ENCODE measurements at places on chromosomes 3 and 15.

DNA sequence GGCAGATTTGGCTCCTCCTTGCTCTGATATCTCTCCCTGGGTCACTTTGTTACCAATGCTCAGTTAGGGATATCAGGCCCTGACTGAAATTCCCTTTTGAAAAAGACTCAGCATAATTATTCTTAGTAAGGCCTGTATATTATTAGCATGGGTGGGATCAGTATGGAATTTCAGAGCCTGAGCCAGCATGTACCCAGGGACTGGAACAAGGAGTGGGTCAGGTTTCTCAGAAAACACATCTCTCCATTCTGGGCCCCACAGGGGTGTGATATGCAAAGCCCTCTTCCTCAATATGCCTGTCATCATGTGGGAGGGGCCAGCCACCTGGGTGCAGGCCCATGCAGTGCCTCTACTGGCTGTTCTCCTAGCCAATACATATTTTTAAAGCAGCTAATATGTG is 423.2 kb downstream of the EPHB1 start:
- no peak for DNase-seq

GRCh38 chr3:82416830-82417229 is 655.4 kb upstream of the GBE1 start:
- DNase-seq = no peak

- DNase-seq = no peak
Observed at GRCh38 chr3:65811086-65811761, 227.5 kb downstream of the MAGI1 start.

- DNase-seq = no peak
Observed at GRCh38 chr3:81270603-81271379, 490.7 kb downstream of the GBE1 start.

- no peak for DNase-seq
Observed at GRCh38 chr15:62607643-62608042, 434.9 kb upstream of the TPM1 start.

- DNase-seq = no peak
Observed at GRCh38 chr3:42410370-42411131, at the start of gene LYZL4. LYZL4 (minus strand) TSS chr3:42410610; CDS start chr3:42407251, 3,359 bp downstream.

GRCh38 chr3:189624130-189624529 is 7.1 kb upstream of the TP63 start:
- no peak for DNase-seq

DNA sequence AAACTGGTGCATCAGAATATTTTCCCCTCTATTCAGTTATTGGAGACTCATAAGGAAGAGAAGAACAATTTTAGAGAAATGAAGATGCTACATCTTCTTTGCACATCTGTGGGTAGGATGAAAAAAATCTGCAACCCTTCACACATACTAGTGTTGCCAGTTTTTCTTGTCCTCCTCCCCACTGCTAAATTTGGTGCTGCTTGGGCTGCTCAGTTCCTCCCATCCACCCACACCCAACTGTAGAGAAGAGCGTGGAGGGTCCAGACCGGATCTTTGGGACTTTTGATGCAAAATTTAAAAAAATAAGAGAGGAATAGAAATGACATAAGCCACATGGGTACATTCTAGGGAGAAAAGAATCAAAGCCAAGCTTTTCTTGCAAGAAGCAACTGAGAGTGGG is 8.7 kb upstream of the RASA2 start:
- no peak for DNase-seq

DNA sequence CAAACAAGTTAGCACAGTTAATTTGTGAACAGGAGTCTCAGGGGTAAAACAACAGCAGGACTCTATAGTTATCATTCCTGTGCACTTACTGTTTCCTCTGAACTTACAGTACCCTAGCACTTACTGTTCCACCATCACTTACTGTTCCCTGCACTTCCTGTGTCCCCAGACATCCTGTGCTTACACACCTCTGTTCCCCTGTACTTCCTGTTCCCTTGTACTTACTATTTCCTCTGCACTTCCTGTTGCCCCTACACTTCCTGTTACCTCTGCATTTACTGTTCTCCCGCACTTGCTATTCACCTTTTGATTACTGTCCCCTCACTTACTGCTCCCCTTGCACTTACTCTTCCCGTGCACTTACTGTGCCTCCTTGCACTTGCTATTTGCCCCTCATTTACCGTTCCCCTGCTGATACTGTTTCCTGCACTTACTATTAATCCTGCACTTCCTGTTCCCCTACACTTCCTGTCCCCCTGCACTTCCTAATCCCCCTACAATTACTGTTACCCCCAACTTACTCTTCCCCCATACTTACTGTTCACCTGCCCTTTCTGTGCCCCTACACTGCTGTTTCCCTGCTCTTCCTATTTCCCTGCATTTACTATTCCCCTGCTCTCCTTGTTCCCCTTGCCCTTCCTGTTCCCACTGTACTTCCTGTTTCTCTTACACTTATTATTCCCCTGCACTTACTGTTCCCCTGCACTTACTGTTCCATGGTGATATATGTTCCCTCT is 30.3 kb downstream of the TPRA1 start:
- DNase-seq = no peak

- DNase-seq = no peak
Observed at GRCh38 chr3:168596175-168596823, 500.6 kb upstream of the GOLIM4 start.
